ENCODE measurements at places on chromosomes 4 and X.

DNA sequence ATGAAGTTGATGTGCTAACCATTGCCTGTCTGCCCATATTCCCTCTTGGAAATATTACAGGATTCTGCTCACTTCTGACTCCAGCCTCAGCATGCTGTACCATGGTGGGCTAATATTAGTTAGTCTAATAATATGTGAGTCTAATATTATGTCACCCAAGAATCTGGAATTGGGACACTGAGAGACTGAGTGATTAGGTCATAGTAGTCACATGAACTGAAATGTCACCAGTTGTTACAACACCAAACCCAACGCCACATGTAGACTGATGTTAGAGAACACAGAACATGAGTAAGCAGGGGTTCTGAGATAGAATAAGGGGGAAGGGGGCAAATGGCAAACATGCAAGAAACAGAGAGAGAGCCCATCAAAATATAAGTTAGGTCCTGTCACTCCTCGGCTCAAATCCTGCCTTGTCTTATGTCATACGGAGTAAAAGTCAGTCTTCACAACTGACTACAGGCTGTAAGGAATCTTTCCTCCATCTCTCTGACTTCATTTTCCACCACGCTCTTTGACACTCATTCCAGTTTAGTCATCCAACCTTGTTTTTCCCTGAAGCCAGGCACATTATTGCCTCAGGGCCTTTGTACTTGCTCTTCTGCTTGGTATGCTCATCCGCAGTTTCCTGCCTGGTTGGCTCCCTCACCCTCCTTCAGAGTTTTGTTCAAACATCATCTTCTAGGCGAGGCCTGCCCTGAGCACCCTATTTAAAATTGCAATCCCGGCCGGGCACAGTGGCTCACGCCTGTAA, 9.6 kb upstream of the SLAIN2 start:
- DNase-seq, result no peak

DNA sequence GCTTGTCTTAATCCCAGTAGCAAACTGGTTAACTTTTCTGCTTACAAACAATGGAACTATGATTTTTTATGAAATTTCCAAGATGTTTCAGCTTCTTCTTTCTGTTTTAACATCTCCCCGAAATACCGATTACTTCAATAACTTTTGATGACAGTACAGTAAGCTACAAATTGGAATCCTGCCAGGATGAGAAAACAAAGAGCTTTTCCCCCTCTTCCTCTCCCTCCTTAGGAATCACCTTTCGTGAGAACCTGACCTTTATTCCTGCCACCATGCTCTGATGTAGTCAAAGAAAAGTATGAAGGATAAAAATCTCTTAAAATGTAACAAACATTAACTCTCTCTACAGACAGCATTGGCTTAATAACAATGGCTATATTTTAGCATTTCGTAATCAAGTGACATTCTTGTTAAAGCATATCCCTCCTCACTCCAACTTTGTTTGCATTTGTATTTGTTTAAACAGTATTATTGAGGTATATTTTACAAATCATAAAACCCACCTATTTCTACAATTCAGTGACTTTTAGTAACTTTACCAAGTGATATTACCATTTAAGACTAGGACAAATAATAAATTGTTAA, 148.7 kb upstream of the NAP1L5 start:
- DNase-seq, result no peak

DNA sequence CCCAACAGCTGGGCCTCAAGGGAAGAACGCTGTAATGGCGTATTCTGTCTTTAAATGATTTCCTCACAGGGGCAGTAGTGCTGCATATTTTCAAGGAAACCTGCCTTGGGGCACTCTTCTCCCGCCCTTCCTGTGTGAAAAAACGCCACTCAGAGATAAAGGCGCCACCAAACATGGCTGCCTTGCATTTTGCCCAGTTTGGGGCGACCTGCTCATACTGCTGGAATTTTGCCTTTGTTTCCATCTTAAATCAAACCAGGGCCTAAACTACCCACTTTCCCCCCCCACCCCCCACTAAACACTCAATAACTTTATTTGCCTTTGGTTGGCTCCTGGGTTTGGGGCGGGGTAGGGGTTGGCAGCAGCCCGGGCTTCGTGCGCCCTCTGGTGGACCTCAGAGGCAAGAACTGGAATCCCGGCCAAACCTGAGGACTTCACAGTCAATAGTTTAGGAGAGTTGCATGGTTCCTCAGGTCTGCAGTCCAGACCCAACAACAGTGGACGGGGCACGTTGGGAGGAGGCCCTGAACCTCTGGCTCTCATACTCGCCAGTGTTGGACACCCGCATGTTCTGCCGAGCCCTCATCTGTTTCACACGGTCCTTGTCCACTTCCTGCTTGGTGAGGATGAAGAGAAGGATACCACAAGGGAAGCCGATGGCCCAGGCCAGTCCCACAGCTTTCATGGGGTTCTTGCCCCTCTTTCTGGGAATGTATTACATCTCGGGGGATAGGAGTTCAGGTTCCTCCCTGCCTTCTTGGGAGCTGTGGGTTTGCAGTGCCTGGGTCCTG, 220.1 kb upstream of the STK26 start:
- peak; percentile 53 for DNase-seq

- DNase-seq, result no peak
Measured at GRCh38 chr4:107793996-107794395, 30.7 kb upstream of the SGMS2 start.

DNA sequence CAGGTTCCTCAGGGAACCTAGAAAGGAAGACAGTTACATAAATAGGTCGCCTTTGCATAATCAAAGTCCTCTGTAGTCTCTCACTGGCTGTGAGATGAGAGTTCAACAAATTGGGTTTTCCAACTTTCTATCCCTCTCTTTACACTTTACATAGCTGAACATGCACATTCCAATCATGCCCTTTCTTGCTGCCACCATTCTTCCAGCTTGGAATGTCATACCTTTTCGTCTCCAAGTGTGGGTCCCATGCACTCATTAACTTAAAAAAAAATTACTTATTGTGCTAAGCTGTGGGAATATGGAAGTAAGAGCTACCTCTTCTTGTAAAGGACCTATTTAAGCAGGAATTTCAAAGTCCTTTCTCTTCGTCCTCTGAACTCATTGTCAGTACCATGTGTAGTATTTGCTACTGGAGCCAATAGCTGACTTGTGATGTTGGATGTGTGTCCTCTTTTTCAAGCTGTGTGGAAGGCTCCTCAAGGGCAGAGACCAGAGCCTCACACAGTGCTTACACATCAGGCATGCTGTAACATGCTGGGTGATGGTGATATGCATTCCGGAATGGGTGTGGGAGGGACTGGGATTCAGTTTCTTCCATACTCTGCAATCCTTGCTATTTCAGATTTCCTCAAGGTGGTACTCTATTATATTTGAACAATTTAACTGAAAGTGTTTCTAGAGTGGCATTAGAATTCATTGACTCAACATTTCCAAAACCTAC, 7.1 kb downstream of the ENOPH1 start:
- DNase-seq, result no peak

- no peak for DNase-seq
Measured at GRCh38 chrX:47991263-47992094, 12.3 kb downstream of the ZNF182 start.

DNA sequence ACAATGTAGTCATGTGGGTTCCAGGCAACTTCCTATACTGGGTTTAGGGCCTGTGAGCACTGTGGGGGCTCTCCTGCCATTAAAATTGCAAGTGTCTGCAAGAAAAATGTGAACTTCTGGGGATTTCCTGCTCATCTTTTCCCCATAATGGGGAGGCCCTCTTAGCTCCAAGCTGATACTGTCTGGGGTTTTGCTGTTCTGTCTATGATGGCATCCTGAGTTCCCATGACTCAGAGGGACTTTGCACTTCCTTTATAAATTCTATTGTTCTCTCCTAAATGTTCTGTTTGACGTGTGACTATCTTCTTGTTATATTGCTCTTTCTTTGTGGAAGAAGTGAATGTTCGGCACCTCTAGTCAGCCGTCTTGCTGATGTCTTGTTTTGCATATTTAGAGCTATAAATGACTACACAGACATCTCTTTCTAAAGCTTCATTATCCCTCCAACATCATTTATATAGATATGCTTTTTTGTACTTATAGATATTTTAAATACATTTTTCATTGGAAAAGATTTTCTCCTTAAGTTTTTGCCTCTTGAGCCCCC, 465.8 kb downstream of the NAF1 start:
- DNase-seq, result no peak

DNA sequence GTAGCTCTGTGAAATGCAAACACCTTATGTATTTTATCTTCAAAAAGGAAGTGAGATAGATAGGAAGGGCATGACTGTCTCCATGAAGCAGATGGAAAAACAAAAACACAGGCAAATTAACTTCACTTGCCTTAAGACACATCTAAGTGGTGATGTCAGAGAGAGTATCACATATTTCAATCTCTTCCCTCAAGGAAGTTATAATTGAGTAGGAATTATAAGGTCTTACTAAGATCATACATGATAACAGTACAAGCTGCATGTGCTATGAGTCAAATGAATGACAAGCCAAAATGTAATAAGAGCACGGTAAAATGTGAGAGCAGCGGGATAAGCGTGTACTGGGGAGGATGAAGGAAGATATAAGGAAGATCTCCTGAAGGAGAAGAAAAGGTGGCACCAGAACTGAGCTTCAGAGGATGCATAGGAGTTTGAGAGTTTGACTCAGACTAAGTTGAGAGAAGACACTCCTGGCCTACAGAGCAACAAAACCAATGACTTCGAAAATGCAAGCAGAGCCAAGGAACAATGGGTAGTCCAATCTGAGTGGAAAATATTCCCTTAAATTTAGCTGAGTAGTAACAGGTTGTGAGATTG, 43.3 kb upstream of the GALNT7 start:
- no peak for DNase-seq

DNA sequence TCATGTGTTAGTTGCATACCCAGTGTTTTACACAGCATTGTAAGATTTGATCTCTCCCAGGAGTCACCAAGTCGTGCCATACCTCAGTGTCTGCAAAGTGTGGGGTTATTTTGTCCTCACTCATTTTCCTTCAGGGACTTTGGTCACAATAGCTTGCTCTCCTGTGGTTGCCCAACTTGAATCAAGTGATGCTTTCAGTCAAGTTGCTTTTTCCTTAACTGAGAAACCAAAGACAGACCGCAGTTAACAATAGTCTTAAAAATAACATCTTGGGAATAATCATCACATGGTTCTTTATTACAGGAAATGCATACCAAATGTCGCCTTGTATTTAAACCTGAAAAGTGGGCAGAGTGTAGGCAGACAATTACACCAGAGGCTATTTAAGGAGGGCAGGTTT, 44.5 kb upstream of the NDP start:
- no peak for DNase-seq

DNA sequence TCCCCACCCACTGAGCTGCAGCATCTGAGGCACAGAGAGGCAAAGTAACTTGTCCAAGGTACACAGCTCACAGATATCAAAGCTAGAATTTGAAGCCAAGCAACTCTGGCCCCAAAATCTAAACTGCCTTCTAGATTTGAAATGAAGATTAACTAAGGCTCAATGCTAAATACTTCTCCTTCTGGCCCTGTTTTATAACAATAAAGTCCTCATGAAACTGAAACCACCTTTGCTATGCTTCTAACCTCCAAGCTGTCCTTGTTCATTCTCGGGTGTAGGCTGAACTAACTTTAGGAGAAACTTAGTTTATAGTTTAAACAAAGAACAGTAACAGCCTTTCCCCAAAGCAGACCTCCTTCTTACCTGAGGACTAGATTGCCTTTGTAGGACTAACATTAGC, 93.6 kb downstream of the DCTD start:
- DNase-seq, result no peak

GRCh38 chr4:185437809-185438208, 12.0 kb upstream of the UFSP2 start:
- DNase-seq, result no peak

- no peak for DNase-seq
Measured at GRCh38 chr4:129901205-129901604, 805.3 kb downstream of the C4orf33 start.

- no peak for DNase-seq
Measured at GRCh38 chr4:80202741-80203553, 5.6 kb downstream of the PRDM8 start.

- peak; percentile 20 for DNase-seq
Measured at GRCh38 chrX:48631376-48632090, 34.2 kb downstream of the WDR13 start.

DNA sequence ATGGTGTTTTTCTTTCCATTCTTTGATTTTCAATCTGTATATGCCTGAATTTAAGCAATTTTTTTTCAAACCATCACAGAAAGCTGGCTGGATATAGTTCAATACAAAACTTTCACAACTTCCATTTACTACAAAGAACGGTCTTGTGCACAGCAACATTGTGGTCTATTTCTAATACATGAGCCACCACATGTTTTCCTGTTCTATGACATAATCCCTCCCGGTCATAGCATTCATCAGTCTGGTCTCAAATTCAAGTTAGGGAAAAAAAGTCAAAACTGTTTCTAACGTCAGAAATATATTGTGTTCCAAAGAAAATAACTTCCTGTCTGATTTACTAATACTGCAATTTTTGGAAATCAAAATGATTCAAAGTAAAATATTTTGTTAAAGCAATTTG, 7.5 kb upstream of the CXCL6 start:
- no peak for DNase-seq

DNA sequence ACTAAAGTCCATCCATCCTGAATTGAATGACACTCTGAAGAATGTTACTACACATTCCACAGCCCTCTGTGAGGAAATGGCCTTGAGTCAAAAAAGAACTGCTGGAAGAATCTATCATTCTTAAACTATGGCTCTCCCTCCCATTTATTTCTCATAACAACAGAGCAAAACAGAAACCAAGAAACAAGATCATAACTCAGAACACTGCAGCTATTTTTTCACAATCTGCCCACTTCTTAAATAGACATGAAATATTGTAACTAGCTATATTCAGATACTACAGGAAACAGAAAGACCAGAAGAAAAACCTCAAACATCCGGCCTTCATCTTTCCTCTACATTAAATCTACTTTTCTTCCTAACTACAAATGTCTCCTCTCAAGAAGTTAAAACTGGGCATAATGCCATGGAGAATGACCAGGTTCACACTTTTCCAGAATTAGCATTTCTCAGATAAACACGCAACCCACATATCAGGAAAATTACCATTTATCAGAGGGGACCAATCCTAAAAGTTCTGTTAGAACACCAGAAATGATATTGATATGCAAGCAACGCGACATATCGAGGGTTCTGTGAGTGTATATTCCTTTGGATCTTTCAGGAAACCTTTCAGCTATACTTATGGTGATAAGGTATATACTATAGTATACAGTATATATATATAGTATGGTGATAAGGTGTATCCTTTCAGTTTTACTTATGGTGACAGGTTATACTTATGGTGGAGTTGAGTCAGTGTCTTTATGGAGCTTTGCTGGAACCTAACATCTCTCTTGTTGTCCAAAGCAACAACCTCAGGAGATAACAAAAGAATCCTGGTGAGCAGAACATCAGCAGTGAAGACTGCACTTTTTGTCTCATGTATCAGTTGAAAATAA, 60.4 kb upstream of the IRF2 start:
- no peak for DNase-seq

DNA sequence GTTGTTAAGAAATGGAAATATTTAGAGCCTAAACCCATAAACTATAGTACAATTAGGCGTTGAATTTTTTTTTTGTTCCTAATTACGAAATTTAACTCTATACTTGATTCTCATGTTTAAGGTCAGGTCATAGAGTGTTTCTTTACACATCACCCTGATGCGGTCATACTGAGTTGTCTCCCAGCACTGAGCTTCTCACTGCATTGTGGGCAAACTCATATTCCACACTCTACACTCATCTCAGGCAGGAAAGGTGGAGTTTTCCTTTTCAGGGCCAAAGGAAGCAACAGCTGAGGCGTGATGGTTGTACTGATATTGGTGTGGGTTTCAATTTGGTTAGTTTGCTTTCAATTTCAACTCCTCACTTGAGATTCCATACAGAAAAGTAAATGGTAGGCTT, 75.4 kb downstream of the FAT4 start:
- DNase-seq, result no peak
